ENCODE measurements at places on chromosomes 16 and 17. TPM values are rescaled to one million over a fixed set of nuclear protein-coding genes. Genes with fewer than 3 reads are reported as not detected.

The KRTAP9-2 gene
- total RNA-seq = not detected

The ABCC3 gene
- 1.6 TPM for total RNA-seq

The KRTAP4-4 gene
- total RNA-seq = not detected

The PRKCB gene
- 72.5 TPM for total RNA-seq

The SPHK1 gene
- total RNA-seq = 1.8 TPM

The MPP3 gene
- not detected for total RNA-seq

The DUSP3 gene
- 11.0 TPM for total RNA-seq

GRCh38 chr16:68324780-68325357 is 14.1 kb downstream of the PRMT7 start:
- DNase-seq = no peak

DNA sequence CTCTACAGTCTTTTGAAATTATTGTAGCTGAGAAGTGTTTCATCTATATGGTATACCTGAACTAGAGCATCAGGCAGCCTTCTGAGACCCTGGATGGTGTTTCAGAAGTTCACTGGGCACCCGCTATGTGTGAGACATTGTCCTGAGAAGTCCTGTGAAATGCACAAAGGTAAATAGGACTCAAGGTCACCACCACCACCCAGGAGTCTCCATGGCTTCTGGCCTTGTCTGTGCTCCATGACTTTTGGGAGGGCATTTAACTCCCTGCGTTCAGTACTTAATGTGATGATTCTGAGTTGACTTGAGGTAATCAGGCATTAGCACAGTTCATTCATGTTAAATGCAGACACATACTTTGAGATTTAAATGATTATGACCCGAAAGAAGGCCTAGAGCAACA is 1.1 kb downstream of the MLYCD start:
- no peak for DNase-seq

DNA sequence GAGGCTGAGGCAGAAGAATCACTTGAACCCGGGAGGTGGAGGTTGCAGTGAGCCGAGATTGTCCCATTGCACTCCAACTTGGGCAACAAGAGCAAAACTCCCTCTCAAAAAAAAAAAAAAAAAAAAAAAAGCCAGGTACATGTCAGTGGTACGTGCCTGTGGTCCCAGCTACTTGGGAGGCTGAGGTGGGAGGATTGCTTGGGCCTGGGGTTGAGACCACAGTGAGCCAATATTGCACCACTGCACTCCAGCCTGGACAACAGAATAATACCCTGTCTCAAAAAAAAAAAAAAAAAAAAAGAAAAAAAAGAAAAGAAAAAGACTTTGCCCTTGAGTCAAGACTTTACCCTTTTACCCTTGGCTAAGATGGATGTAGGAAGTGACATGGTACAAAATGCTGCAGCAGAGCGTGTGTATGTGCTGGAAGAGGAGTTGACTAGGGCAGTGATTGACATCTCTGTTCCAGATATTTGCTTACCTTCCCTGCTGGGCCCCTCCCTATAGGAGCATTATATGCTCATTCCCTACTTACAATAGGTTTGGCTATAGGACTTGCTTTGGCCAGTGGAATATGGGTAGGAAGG is 10.6 kb downstream of the STX4 start:
- no peak for DNase-seq

- no peak for DNase-seq
These were observed 27.9 kb downstream of the NARF start for GRCh38 chr17:82486231-82487094.

GRCh38 chr16:29745853-29746345 is at the start of gene C16orf54:
Gene C16orf54, minus strand, starts transcription at chr16:29745990. Its CDS starts 1,039 bp downstream, at chr16:29744951.
- peak; percentile 98 for DNase-seq

DNA sequence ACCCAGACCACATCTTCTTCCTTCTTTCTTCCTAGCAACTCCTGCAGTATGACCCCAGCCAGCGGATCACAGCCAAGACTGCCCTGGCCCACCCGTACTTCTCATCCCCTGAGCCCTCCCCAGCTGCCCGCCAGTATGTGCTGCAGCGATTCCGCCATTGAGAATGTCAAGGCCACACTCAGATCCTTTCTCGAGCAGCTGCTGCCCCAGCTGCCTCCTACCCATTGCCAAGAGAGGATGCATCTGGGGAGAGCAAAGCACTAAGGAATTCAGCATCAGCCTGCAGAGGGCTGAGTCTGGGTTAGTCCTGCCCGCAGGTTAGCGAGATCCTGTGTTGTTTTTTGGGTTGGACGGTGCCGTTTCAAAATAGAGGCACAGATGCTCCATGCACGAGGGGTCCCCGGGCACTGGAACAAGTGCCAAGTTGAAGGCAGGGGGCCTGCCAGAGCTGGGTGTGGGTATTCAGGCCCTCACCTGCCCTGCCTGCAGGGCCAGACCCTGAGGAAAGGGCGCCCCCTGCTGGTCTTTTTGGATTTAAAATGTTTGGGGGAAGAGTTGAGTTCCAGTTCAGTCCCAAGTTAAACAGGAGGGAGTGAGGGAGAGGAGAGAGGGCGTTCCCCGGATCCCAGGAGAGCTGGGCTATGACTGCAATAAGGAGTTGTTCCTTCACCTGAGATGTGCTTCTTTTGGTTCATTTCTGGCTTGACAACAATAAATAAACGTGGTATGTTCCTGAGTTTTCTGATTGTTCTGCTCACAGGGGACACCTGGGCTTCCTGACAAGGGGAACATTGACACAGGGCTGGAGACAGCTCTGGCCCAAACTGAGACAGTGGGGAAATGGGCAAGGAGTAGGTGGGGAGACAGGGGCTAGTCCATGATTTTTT is 4.9 kb downstream of the CDK3 start:
- DNase-seq = peak; percentile 87

DNA sequence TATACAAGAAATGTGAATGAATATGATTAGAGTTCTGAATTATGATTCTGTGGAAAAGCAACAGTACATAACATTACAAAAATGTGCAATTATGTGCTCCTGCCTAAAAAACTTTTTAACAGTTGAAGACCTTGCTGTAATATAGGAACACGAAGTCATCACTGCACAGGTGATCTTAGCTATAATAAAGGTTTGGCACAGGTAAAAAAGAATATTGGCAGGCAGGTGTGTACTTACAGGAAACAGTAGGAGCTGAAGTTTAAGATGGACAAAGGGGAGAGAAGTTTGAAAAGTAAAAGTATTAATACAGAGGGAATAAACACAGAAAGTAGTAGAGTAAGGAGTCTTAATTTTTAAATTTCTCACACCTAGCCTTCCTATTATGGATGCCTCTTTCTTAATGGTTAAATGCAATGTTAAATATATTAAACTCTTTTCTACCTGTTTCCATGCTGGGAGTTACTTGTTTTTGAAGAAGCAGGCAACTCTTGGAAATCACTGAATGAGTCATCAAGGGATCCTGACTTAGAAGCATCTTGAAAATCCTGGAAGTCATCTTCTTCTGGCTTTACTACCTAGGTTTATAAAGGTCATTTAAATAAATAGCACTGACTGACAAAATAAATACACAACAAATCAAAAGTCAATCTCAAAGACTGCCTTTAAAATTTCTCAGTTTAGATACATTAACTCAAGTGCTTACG is 40.7 kb downstream of the SYNRG start:
- no peak for DNase-seq

GRCh38 chr16:86479419-86479818 is 30.9 kb upstream of the FOXF1 start:
- DNase-seq = no peak

DNA sequence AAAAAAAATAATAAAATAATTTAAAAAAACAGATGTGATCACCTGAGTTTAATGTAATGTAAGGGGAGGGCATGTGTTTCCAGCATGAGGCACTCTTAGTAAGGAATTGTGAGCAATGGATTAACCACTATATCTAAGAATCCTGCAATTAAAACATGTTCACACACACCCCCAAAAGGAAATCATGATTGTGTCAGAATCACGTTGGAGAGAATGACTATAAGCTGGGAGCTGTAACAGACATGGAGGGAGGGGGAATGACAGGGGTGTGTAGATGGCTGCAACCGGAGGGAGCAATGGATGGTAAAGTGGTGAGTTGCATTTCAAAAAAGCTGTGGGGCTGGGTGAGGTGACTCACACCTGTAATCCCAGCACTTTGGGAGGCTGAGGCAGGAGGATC is 13.6 kb upstream of the CCL22 start:
- DNase-seq = no peak

GRCh38 chr17:64156670-64157069 is 26.7 kb upstream of the ERN1 start:
- no peak for DNase-seq

DNA sequence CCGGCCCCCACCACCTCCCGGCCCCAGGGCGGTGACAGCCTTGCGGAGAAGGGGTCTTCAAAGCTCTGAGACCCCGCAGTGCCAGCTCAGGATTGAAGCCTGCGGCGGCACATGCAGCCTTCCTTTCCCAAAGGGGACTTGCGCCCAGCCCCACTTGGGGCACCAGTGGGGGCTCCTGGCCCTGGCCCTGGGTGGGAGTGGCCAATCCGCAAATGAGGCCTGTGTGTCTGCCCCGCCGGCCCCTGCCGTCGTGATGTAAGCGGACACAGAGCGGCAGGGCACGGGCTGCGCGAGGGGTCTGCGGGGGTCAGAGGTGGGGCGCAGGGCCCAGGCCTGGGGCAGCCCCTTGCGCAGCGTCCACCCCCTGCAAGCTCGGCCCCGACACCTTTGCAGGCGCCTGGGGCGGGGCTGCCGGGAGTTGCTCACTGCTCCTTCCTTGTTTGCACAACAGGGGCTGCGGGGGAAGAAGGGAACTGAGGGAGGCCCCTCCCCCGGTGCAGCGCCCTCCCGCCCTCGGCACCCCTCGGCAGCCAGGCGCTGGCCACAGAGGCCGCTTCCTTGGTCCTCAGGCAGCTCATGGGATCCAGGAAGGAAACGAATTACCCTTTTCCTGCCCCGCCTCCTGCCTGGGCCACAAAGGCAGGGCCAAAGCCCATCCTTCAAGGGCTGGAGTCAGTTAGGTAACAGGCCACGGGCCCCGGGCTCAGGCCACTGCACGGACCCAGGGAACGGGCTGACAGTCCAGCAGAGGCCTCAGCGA is 2.9 kb downstream of the SLC16A3 start:
- no peak for DNase-seq

DNA sequence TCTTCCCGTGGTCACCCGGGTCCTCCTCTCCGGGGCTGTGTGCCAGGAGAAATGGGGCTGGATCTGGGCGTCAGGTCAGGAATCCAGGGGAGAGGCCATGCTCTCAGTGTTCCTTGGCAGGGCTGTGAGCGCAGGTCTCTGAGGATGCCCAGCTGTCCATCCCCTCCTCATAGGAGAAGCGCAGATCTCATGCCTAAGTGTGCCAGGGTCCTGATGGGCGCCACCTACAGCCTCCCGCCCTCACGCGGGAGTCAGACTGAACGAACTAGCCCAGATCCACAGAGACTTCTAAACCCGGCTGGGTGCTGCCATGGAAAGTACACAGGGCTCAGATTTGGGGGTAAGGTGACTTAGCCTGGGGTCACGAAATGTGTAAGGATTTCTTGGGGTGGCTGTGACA is 24.3 kb downstream of the MGRN1 start:
- no peak for DNase-seq

GRCh38 chr16:23498863-23499262 is 11.4 kb downstream of the GGA2 start:
- no peak for DNase-seq

GRCh38 chr16:74186561-74186971 is 110.0 kb upstream of the PSMD7 start:
- no peak for DNase-seq

DNA sequence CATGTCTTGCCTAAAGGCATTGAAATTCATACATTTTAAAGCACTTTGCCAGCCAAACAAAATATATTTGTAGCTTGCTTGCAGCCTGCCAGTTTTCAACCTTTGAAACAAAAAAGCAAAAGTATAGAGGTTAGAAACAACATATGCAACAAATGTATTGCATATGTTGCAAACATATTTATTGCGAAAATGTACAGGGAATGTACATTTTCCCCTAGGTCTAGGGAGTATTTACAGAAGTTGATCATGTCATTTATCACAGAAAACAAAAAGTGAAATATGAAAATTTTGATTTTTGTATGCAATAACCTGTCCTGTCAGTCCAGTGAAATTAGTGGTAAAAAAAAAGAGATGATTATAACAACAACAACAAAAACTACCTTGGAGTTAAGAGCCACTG is 171.5 kb downstream of the SPECC1 start:
- no peak for DNase-seq

- no peak for DNase-seq
These were observed 1.0 kb downstream of the LITAF start for GRCh38 chr16:11585460-11586377.
